Activated T-cell treated with anti-CD3 and anti-CD28 coated beads, Interleukin-2, amount 50 U/mL, for 48 hours (primary cell): ENCODE measurements at places on chromosomes 6 and 20.
A peak's percentile ranks its signal among the peaks of the same experiment; 100 is the strongest.

GRCh38 chr6:135675862-135676261, 175.6 kb upstream of the PDE7B start:
- no peak for DNase-seq

GRCh38 chr6:13759025-13759424, 47.4 kb upstream of the RANBP9 start:
- DNase-seq, result no peak

- DNase-seq, result no peak
These were observed 115.8 kb downstream of the MRPL14 start for GRCh38 chr6:44011350-44011920.

DNA sequence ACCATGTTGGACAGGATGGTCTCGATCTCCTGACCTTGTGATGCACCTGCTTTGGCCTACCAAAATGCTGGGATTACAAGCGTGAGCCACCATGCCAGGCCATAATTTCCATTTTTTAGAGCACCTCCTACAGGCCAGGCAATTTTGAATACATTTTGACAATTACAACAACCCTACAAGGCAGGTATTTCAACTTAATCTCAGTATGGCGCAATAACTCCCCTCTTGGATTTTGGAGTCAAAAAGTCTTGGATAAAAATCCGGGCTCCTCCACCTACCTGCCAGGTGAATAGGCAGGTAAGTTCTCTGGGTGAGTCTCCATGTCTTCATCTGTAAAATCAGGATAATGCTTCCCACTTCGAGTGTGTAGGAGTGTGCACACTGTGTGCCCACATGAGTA, 39.5 kb upstream of the TFAP2C start:
- no peak for DNase-seq

GRCh38 chr6:66931787-66932186, 1224.8 kb upstream of the EYS start:
- no peak for DNase-seq

- DNase-seq, result peak; percentile 12
These were observed at the start of gene SDCBP2 for GRCh38 chr20:1328680-1329330. SDCBP2 (minus strand) TSS chr20:1329139; CDS start chr20:1320416, 8,723 bp downstream.

DNA sequence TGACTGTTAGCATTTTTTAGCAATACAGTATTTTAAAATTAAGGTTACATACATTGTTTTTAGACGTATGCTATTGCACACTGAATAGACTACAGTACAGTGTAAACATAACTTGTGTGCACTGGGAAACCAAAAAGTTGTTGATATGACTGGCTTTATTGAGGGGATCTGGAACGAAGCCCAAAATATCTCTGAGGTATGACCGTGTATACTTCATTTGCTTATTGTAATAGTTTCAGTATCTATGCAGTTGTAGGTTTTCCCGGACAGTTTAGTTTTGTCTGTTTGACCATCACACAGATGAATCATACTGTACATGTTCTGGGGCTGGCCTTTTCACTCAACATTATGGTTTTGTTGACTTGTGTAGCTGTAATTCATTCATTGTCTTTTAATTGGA, 6.9 kb upstream of the ZBTB12 start:
- DNase-seq, result no peak

- no peak for DNase-seq
These were observed 19.9 kb downstream of the NRN1 start for GRCh38 chr6:5986861-5987260.

GRCh38 chr20:59032713-59033059, 551 bp upstream of the ATP5F1E start:
- no peak for DNase-seq

GRCh38 chr6:25417046-25417605, 138.0 kb downstream of the CARMIL1 start:
- DNase-seq, result no peak
